ENCODE measurements at places on chromosomes 6 and 20. TPM values are rescaled to one million over a fixed set of nuclear protein-coding genes. Genes with fewer than 3 reads are reported as not detected.

DNA sequence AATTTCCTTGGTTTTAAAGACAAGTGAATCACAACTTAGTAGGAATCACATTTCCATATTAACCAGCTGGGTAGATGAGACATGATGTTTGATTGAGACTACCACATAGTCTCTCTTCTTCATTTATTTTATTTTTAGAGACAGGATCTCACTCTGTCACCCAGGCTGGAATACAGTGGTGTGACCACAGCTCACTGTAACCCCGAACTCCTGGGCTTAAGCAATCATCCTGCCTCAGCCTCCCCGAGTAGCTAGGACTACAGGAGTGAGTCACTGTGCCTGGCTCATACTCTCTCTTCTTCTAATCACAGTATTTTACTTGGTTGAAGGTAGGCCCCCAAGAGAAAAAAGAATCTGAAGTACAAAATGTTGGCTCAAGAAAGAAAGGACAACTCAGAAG is 80.2 kb upstream of the ASF1A start:
- DNase-seq: no peak

GRCh38 chr6:16688984-16689636 is 72.2 kb downstream of the ATXN1 start:
- DNase-seq: no peak

- DNase-seq: no peak
Measured at GRCh38 chr6:90204327-90205056, 92.2 kb downstream of the BACH2 start.

DNA sequence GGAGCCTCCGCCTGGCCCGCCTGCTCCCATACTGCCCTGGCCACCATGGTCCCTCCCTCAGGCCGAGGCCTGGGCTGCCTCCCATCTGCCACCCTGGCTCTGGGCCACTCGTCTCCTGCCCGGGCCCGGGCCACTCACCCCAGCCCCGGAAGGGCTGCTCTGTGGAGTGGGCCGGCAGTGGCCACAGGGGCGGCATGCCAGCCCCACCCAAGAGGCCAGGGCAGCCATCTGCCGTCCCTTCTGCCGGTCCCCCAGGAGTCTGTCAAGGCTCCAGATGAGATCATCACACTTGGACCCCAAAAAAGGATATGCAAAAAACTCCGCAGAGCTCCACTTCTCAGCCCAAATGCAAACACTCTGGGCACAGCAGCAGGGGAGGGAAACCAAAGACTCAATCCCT is 23.8 kb upstream of the TLDC2 start:
- DNase-seq: no peak

GRCh38 chr20:51428401-51429143 is 113.9 kb downstream of the NFATC2 start:
- DNase-seq: no peak

DNA sequence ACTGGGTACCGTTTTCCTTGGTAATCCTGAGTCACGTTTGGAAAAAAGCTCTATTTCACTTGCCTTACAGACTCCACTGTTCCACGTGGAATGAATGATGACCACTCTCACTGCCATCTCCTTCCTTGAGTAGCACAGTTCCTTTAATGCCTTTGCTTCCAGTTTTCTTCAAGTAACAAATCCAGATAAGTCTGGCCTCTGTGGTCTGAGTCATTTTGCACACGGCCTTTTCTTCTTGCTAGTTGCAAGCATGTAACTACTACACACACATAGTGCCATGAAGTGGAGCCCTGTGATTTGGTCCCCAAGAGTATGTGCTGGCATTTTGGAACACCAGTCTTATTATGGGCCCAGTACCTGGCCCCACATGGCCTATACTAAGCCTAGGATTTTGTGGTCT is 182.8 kb downstream of the SASH1 start:
- DNase-seq: no peak

- no peak for DNase-seq
Measured at GRCh38 chr6:56091159-56091869, 156.1 kb downstream of the COL21A1 start.

DNA sequence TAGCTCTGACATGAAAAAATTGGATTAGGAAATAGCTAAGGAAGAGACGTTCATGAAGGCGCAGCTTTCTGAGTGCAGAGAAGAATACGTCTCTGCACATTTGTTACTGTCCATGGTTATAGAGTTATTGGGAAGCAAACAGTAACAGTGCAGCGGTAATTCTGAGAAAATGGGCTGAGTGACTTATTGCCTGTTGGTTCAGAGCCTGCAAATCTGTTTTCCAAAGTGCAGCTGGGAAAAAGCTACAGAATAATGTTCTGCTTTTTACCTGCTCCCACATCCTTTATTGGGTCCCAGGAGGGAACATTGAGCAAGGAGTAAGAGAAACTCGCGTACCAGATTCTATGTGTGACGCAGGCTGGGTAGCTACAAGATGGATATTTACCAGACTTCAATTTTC is 160.2 kb downstream of the BTBD3 start:
- no peak for DNase-seq

DNA sequence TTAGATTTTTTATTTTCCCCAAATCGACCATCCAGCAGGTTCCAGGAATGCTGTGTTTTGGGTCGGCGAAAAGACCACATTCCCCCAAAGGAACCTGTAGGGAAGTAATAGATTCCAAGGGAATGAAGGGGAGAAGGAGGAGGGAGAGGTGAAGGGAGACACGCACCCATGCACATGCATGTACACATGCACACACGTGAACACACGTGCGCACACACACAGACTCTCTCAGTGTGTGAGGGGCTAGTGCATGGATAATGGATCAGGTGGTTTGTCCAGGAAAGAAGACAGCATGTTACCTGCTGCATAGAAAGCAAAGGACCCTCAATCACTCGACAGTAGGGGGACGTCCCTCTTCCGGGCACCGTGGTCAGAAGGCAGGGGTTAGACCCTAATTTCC is 52.4 kb upstream of the PDE10A start:
- DNase-seq: no peak

DNA sequence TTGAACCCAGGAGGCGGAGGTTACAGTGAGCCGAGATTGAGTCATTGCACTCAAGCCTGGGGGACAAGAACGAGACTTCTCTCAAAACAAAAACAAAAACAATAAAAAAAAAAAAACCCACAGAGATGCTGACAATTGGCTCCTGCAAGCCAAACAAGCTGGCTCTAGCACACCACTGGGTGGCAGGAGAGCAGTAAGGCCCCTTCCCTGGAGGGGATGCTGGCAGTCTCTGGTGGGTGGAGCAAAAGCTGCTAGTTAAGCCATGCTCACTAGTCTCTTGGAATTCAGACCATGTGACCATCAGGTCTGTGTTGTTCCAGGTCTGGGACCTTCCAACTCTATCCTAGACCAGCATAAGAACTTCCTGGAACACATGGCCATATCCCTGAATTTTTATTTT is 18.9 kb upstream of the DSN1 start:
- no peak for DNase-seq

- no peak for DNase-seq
Measured at GRCh38 chr6:68628161-68628560, 6.9 kb upstream of the ADGRB3 start.

DNA sequence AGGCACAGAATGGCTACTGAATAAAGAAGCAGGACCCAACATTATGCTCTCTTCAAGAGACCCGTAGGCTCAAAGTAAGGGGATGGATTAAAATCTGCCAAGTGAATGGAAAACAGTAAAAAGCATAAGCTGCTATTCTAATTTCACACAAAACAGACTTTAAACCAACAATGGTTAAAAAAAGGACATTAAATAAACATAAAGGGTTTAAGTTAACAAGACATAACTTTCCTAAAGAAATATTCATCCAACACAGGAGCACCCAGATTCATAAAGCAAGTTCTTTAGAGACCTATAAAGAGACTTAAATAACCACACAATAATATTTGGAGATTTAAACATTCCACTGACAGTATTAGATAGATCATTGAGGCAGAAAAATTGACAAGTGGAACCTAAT is 624.5 kb downstream of the RFPL4B start:
- no peak for DNase-seq

DNA sequence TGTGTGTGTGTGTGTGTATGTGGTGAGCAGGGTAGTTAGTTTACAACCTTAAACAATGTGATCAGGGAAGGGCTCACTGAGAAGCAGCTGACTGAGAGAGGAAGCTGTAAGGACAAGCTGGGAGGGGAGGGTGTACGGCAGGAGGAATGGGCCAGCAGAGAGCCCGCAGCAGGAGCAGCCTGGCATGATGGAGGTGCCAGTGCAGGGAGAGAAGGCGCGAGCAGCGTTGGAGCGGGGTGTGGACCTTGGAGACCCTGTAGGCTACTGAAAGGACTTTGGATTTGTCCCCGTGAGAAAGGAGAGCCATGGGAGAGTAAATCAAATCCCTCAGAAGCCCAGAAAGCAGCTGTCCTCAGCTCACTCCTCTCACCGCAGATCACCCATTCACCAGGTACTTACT is 18.5 kb downstream of the FAM209B start:
- no peak for DNase-seq

GRCh38 chr6:16414205-16414604 is 175.8 kb downstream of the GMPR start:
- no peak for DNase-seq

- DNase-seq: no peak
Measured at GRCh38 chr20:21713470-21713869, 8.0 kb downstream of the PAX1 start.

GRCh38 chr6:56749632-56750151 is 107.0 kb upstream of the DST start:
- no peak for DNase-seq

- DNase-seq: no peak
Measured at GRCh38 chr20:10481676-10482075, 46.6 kb downstream of the SLX4IP start.

DNA sequence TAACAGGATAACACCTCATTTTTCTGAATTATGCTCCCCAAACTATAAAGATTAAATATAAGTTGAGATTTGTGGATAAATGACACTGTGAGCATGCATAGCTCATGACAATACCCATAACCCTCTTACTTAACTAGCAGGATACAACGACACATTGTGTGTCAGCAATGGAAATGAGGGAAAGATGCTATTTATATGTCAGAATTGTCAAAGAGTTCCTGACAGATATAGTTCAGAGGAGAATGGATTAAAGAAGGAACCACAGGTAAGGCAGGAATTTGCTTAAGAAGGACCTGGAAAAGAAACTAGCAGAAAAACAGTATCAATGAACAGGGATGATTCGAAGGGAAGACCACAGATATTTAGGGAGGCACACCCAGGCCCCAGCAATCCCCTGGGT is 591.0 kb downstream of the DHX35 start:
- no peak for DNase-seq

DNA sequence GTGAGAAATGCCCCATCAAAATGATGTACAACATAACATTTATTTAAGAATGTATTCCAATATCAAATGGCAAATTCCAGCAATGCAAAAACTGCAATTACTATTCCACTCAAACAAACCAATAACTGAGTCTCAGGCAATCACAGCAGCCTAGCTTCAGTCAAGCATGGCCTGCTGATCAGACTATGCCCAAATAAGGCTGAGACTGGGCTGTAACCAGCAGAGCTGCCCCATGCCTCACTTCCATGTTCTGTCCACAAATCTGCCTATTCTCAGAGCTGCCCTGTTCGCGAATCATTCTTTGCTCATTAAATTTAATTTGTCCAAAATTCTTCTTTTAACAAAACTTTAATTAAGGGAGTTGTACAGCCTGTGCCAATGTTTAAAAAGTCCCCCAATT is 155.4 kb downstream of the FNDC1 start:
- DNase-seq: no peak

DNA sequence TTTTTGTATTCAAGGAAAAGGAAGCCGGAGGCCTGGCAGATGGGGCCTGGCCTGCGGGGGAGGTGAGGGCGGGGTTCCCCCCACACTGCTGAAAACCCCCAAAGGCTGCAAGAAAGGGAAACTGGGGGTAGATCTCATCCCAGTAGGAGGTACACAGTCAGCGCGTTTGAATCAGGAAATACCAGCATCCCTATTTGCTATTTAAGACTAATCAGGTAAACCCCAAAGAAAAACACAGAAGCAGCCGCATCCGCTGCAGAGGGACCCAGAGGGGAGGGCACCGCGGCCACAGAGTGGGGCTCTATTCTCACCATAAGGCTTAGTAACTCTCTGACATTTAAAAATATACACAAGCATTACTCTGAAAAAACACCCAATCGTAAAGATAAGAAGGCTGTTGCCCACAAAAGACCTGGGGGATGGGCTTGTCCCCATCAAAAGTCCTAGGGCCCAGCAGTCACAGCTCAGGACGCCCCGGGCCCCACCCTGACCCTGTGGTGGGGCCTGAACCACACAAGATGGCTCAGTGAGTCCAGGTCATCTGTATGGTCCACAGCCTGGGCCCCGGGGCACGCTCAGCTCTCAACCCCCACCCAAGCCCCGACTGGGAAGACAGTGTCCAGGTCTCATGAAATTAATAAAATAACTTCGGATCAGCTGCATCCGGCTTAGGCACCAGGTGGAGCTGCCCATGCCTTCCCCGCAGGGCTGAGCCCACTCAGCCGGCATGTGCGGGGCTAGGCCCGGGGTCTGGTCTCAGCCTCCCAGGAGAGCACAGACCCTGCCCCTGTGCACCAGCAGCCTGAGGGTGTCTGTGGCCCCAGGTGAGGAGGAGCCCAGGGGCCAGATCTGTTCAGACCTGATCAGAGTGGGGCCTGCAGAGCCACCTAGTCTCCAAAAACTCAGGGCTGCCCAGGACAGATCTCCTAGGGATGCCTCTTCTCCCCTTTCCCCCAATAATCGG is 31.0 kb downstream of the KCNQ2 start:
- DNase-seq: no peak

- DNase-seq: no peak
Measured at GRCh38 chr6:135520781-135521180, 23.2 kb upstream of the AHI1 start.

- no peak for DNase-seq
Measured at GRCh38 chr20:46647469-46647868, 3.8 kb downstream of the SLC13A3 start.

- no peak for DNase-seq
Measured at GRCh38 chr20:22904905-22905304, 130.2 kb upstream of the SSTR4 start.

DNA sequence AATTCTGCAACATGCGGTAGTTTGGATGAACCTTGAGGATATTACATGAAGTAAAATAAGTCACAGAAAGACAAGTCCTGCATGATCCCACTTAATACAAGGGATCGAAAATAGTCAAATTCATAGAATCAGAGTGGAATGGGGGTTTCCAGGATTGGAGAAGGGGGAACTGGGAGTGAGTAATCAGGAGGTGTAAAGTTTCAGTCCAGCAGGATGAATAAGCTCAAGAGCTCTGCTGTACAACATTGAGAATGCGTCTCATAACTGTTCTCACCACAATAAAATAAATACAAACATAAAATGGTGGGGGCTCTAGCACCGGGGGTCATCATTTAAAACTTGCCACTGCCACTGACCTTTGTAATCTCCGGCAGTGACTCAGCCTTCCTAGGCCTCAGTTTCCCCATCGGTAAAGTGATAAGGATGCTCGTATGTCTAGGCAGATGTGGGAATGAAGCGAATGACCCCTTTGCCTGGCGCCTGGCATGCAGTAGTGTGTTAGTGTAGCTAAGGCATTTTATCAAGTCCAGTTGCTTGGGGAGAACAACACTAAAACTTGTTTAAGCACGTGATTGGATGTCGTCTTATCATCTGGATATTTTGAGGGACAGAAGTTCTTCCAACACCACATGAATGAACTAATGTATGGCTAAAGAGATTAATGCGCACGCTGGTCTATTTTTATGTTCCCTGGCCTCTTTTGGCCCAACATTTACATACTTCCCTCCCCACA is 421.1 kb downstream of the QKI start:
- DNase-seq: no peak

Gene GRIK2
- polyA plus RNA-seq: 1.3 TPM

Gene SLC22A16
- polyA plus RNA-seq: 0.67 TPM

Gene FAM83D
- polyA plus RNA-seq: 15.2 TPM

Gene PTP4A1
- polyA plus RNA-seq: 64.1 TPM

Gene C6orf58
- 1.0 TPM for polyA plus RNA-seq

Gene C6orf141
- 0.33 TPM for polyA plus RNA-seq

Gene PRL
- polyA plus RNA-seq: 0.11 TPM

Gene FUT9
- 0.05 TPM for polyA plus RNA-seq

Gene PLN
- 7.8 TPM for polyA plus RNA-seq

Gene ACTR5
- 10.7 TPM for polyA plus RNA-seq
